CD4-positive, alpha-beta T cell treated with Interleukin-17A for 1 hour (primary cell): ENCODE measurements at places on chromosomes 7 and 10.

DNA sequence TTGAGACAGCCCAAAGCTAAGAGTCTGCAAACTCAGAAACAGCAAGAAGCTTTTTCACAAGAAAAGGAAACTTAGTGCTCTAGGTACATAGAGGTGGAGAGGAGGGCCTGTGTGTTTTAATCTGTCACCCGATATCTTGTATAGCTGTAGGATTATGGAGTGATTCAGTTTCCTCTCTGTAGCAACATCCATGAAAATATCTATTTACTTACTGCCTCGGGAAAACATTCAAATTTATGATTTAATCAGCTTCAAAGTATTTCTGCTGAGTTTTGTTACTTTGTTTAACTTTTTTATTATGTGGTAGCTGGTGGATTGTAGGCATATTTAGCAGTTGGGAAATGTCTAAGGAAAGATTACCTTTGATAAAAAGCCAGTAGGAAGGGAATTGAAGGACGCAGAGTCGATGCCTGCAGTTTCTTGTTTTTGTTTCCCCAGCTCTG, 292.0 kb downstream of the CCDC3 start:
- no peak for DNase-seq

DNA sequence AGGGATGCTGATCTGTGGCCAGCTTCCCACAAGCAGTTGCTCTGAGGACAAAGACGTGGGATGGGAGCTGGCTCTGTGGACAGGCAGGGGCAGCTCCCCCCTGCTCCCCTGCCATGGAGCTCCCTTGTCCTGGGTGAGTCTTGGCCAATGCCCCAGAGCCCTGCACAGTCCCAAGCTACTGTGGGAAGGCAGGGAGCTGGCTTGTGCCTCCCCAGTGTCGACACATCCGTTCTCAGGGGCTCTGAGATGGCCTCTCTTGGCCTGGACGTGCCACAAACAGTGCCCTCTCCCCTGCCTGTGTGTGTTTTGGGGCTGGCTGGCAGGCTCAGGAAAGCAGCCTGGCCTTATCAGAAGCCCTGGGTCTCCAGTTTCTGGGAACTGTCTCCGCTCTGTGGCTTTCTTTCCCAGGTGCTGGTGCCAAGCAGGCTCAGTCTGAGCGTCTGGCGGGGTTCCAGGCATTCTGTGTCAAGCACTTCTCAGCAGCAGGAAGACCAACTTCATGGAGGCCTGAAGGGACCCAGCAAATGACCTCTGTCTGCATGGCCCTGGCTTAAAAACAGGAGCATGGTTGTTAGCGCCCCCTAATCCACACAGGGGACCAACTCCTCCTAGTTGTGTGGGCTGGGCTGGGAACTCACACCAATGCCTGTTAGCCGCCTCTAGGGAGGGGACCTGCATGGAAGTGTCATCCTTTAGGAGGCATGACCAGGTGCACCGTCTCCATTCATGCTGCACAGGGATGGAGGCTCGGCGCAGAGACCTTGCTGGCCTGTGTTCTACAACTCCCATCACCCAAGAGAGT, 375.2 kb downstream of the RPS24 start:
- no peak for DNase-seq

- no peak for DNase-seq
Measured at GRCh38 chr7:128003167-128003566, 28.1 kb downstream of the LRRC4 start.

DNA sequence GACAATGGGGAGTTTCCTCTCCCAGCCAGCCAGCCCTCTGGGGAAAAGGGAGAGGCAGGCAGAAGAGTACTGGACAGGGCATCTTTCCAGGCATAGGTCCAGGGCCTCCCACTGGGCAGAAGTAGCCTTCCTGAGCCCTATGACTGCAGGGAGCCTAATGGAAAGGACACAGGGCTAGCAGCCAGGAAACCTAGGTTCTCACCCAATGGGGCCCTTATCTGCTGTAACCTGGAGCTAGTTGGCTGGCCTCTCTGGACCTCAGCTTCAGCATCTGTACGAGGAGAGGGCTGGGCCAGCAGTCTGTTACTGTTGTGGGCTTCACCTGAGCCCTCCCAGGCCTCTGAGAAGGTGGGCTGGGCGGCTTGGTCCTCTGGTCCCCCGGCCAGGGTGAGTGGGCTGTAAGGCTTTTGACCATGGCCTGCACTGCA, 22.4 kb downstream of the LDB3 start:
- no peak for DNase-seq

- DNase-seq, result no peak
Measured at GRCh38 chr7:100640517-100641440, 573 bp downstream of the TFR2 start.

- DNase-seq, result no peak
Measured at GRCh38 chr10:33858326-33858725, 523.9 kb upstream of the NRP1 start.

- no peak for DNase-seq
Measured at GRCh38 chr10:76085817-76086167, 654.4 kb downstream of the LRMDA start.

- no peak for DNase-seq
Measured at GRCh38 chr7:121436136-121436535, 40.0 kb upstream of the FAM3C start.

DNA sequence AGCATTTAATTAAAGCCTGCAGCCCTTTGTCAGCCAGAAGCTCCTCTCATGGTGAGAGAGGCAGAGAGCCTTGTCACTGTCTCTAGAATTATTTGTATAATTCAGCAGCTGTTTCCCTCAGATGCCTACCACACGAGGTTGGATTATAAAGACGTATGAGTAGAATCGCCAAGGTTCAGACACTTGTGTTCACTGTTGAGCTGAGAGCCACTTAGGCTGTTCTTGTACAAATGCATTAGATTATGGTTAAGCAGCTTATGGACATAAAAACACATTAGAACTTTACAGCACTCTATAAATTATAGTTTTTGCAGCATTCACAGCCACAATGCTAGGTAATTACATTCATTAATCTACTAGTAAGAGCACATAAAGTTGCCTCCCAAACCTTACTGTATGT, 282.6 kb downstream of the AUTS2 start:
- DNase-seq, result no peak

- DNase-seq, result no peak
Measured at GRCh38 chr10:96488161-96488935, 25.4 kb downstream of the TLL2 start.

DNA sequence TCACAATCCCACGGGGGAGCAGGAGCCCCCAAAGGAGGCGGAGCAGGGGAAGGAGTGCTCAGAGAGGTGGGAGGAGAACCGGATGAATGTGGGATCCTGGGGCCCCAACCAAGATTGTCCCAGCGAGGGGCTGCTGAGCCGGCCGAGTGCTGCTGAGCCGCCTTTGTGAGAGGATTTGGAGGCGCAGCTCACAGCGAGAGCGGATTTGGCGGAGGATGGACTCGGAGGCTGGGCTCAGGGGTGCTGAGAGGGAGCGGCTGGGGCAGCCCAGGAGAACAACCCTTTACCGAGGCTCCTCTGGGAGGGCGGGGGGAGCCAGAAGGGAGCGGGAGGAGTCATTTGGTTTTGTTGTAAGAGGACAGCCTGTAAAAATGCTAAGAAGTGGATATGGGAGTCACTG, 23.0 kb downstream of the GHRHR start:
- no peak for DNase-seq

DNA sequence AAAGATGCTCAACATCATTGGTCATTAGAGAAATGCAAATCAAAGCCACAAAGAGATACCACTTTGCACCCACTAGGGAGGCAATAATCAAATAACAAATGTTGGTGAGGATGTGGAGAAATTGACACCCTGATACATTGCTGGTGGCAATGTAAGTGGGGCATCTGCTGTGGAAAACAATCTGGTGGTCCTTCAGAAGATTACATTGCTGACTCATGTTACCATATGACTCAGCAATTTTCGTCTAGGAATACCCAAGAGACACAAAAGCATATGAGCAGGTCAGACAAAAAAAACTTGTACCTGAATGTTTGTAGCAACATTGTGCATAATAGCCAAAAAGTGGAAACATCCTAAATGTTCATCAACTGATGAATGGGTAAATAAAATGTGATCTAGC, 4.9 kb upstream of the CLDN3 start:
- DNase-seq, result no peak

- no peak for DNase-seq
Measured at GRCh38 chr7:6631605-6632004, 5.5 kb upstream of the ZNF316 start.

DNA sequence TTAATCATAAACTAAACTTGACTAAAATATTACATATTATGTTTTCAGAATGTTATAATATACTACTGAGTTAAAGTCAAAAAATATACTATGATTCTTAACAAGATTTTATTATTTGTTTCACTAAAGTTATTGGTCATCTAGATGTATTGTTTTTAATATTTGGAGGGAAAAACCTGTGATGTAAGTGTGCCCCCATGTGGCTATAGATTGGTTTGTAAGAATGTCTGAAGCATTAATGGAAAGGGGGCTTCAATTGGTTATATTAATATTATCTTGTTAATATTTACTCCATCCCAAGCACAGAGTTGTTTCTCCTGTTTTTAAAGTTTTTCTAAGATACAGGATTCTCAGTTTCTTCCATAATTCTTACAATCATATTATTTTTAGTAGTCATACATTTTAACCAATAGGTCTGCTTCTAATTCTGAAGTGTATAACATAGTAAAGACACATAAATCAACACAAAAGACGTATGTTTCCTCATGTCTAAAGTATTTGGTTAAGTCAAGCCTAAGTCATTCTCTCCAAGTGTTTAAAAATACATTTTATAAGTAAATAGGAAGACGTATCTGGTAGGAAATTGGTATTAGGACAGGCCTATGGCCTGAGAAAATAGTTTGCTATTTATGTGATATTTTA, 58.0 kb downstream of the GNAT3 start:
- no peak for DNase-seq
